ENCODE measurements at places on chromosomes 2 and 18.

DNA sequence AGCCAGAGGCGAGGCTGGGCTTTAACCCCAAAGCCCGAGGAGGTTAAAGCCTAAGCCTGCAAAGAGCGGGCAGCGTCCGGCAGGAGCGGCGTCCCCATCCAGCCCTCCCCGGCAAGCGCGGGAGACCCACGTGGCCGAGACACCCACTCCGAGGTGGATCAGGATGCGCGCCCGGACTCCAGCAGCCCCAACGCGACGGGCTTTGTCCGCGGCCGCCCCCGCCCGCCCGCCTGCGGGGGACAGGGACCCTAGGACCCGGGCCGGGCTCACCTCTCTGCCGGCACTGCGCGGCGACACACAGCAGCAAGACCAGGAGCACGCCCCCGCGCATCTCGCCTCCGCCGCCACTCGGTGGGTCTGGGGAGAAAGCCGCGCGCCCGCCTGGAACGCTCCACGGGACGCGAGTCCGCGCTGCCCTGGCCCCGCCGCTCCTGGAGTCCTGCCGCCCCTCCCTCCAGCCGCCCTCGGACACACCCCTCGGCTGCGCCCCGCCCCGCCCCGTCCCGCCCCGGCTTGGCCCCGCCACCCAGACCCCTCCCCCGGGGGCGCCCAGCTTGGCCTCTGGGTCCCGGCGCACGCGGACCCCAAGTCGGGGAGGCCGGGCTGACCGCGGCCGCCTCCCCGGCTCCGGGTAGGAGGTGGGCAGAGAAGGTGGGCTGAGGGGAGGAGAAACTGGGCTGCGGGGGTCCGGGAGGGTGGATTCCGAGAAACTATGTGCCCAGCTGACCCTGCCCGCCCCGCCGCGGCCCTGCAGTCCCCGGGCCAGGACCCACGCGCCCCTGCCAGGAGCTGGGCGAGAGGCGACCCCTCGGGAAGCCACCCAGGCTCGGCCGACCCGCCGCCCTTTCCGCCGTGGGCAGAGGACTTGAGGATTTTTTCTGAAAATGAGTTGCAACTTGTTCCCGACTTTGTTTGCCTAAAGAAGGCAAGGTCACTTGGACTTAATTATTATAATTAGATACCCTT, at the start of gene LAMA1:
LAMA1 (minus strand) TSS at position 408 of the 966 bp plus-strand sequence; CDS start at position 331, 77 bp downstream.
- H3K27me3 ChIP-seq, result peaks cover 56% of the 10 kb centered on the region
- peak; percentile 72 for DNase-seq
- H3K36me3 ChIP-seq, result no peaks in the 10 kb centered on the region
- H3K27ac ChIP-seq, result no peak within 1 kb of the TSS
- H3K4me3 ChIP-seq, result peak within 1 kb of the TSS; percentile 43

- no peak overlapping the region for H3K4me3 ChIP-seq
- DNase-seq, result no peak
- no peaks in the 10 kb centered on the region for H3K4me1 ChIP-seq
- no peaks in the 10 kb centered on the region for H3K36me3 ChIP-seq
- H3K27ac ChIP-seq, result no peak overlapping the region
- H3K27me3 ChIP-seq, result no peaks in the 10 kb centered on the region
These were observed 58.7 kb downstream of the ASXL2 start for GRCh38 chr2:25819597-25820039.

GRCh38 chr2:73116182-73116960, 3.6 kb upstream of the RAB11FIP5 start:
- H3K27ac ChIP-seq, result no peak overlapping the region
- no peak overlapping the region for H3K4me3 ChIP-seq
- H3K27me3 ChIP-seq, result no peaks in the 10 kb centered on the region
- H3K36me3 ChIP-seq, result no peaks in the 10 kb centered on the region
- DNase-seq, result no peak

GRCh38 chr2:186576614-186577013, 13.2 kb upstream of the ITGAV start:
- no peak for DNase-seq
- no peak overlapping the region for H3K27ac ChIP-seq
- H3K36me3 ChIP-seq, result no peaks in the 10 kb centered on the region
- no peaks in the 10 kb centered on the region for H3K27me3 ChIP-seq

DNA sequence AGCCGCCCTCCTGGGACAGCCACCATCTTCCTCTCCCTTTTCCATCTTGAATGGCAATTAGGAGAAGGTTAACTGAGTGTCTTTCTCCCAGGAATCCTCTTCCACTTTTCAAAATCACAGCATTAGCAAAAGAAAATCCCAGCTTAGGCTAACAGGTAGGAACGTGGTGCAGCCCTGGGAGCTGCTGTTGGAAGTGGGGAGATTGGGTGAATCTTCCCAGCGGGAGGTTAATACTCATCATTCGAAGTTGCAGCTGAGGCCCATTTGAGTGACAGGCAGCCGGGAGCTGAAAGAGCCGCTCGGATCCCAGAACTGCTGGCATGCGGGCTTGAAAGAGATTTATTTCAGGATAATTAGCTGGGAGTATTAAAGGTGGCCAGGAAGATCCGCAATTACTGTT, 306.0 kb downstream of the BCL11A start:
- DNase-seq, result no peak
- no peak overlapping the region for H3K4me3 ChIP-seq
- H3K27me3 ChIP-seq, result no peaks in the 10 kb centered on the region
- H3K4me1 ChIP-seq, result no peaks in the 10 kb centered on the region
- H3K36me3 ChIP-seq, result no peaks in the 10 kb centered on the region
- H3K27ac ChIP-seq, result no peak overlapping the region

DNA sequence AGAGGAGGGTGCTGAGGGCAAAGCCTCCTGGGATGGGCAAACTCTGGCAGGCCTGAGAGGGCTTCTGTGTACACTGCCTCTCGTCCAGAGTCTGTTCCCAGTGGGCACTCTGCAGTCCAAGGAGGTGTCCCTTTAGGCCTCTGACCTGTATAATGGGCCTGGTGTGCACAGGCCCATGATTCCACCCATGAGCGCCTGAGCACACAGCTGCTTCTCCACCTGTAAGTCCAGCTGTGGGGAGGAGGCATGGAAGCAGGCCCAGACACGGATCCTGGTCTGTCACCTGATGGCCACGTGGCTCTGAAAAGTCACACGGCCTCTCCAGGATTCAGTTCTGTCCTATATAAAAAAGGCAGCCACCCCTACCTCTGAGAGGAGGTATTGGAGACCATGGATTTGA, 57.0 kb downstream of the PARD6G start:
- no peaks in the 10 kb centered on the region for H3K4me1 ChIP-seq
- H3K4me3 ChIP-seq, result no peak overlapping the region
- no peaks in the 10 kb centered on the region for H3K27me3 ChIP-seq
- H3K27ac ChIP-seq, result no peak overlapping the region
